Fibroblast of villous mesenchyme (primary cell): ENCODE measurements at places on chromosomes 7 and 10. TPM values are rescaled to one million over a fixed set of nuclear protein-coding genes. Genes with fewer than 3 reads are reported as not detected.

RBP3 gene
- not detected in 2 replicates for total RNA-seq

- no peak for DNase-seq
Measured at GRCh38 chr7:130435311-130435854, 5.4 kb downstream of the CEP41 start.

GIMAP5 gene
- not detected in 2 replicates for total RNA-seq

GRCh38 chr7:29805886-29806207, 461 bp upstream of the WIPF3 start:
- DNase-seq: no peak

ITIH2 gene
- total RNA-seq: not detected in 2 replicates

NANOS1 gene
- total RNA-seq: 1.9 and 6.0 TPM in 2 replicates

GRCh38 chr7:16129431-16130110, 291.8 kb downstream of the CRPPA start:
- DNase-seq: peak; percentile 71

GRCh38 chr10:96858706-96859050, 26.6 kb downstream of the LCOR start:
- DNase-seq: peak; percentile 66

GRCh38 chr7:129750091-129750490, 138.6 kb downstream of the NRF1 start:
- no peak for DNase-seq

CHN2 gene
- under 0.01 and 0.32 TPM in 2 replicates for total RNA-seq

KIAA1549 gene
- total RNA-seq: 1.6 and 2.6 TPM in 2 replicates

NACAD gene
- 2.6 and 3.9 TPM in 2 replicates for total RNA-seq

- no peak for DNase-seq
Measured at GRCh38 chr7:134084488-134085144, 42.5 kb upstream of the LRGUK start.
